NCI-H226 (cell line): ENCODE measurements at places on chromosomes 3 and 15.

GRCh38 chr15:93505506-93505905 lies 416.5 kb upstream of the RGMA start:
- no peak for DNase-seq

- DNase-seq: peak; percentile 85
Observed at GRCh38 chr15:85607842-85608241, 186.9 kb downstream of the KLHL25 start.

DNA sequence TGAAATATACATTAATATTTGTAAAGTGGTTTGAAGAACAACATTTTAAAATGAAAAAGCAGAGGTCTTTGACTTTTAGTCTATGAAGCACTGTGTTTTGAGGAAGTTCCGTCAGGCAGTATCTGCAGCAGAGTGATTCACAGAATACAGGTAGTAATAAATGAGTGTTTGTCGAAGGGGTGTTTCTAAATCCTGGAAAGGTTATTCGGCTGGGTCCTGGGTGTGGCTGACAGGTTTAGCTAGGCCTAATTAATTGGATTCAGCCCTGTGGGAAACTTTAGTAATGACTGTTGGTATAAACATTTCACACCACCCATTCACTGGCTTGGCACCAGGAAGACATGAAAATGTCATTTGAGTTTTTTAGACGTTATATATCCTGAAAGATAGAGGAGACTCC lies 51.3 kb downstream of the TIPARP start:
- no peak for DNase-seq

DNA sequence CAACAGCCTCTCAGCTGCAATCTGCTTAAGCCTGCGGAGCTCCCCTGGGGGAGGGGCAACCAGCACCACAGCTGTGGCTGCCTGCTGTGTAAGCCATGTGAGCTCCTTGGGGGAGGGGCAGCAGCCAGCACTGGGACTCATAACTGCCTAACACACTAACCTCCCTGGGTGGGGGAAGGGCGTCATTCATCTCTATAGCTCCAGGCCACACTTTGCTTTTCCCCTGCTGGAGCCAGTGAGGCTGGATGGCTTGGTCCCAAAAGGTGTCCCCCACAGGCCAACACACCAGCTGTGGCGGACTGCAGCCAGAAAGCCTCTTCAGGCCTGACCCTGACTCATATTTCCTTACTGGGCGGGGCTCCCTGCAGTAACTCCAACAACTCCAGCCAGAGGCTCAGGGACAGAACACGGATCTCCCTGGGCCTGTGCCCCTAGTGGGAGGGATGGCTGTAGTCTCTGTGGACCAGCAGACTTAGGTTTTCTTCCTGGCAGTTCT lies 129.8 kb downstream of the PPM1L start:
- DNase-seq: no peak

- no peak for DNase-seq
Observed at GRCh38 chr3:15319575-15319974, 12.8 kb downstream of the SH3BP5 start.

- peak; percentile 45 for DNase-seq
Observed at GRCh38 chr3:49839193-49839809, 17.1 kb downstream of the TRAIP start.

GRCh38 chr15:47618241-47618640 lies 99.1 kb upstream of the SEMA6D start:
- DNase-seq: no peak

GRCh38 chr3:141684758-141685157 lies 53.3 kb upstream of the RNF7 start:
- DNase-seq: no peak
